ENCODE measurements at places on chromosomes 7 and 10.

DNA sequence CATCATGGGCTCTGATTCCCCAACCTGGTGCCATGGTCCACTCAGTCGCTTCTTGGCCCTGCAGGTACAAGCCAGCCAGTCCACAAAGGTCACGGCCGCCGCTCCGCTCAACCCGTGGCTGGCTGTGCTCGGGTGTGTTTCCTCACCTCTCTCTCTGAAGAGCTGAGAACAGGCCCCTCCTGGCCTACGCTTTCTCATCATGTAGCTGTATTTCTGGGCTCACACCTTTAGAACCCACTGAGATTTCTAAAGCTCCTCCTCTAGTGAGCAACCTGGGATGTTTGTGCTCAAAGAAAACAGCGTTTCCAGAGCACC is 30.2 kb downstream of the PTPRN2 start:
- no peak for DNase-seq

- no peak for DNase-seq
Measured at GRCh38 chr10:84194424-84195043, at the start of gene CDHR1. TSS of gene CDHR1 (plus strand) at chr10:84194537. CDS start at chr10:84194761, 224 bp downstream.

DNA sequence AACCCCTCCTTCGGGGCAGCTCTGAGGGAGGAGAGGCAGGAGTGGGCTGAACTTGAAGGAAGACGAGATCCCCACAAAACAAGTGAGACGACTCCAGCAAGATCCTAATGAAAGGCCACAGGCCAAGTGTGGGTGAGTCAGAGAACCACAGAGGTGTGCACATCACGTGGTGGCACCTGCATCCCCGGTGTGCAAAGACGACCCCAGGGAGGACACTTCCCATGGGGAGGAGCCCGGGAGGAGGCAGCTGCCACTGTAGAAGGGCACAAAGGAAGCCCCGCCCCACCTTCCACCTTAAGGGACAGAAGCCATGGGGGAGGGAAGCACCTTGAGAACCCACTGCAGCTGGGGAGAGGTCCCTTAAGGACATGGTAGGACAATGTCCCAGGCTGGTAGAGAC is 45.7 kb downstream of the ESYT2 start:
- DNase-seq: no peak

GRCh38 chr10:118901380-118901779 is 128.1 kb upstream of the NANOS1 start:
- DNase-seq: no peak

DNA sequence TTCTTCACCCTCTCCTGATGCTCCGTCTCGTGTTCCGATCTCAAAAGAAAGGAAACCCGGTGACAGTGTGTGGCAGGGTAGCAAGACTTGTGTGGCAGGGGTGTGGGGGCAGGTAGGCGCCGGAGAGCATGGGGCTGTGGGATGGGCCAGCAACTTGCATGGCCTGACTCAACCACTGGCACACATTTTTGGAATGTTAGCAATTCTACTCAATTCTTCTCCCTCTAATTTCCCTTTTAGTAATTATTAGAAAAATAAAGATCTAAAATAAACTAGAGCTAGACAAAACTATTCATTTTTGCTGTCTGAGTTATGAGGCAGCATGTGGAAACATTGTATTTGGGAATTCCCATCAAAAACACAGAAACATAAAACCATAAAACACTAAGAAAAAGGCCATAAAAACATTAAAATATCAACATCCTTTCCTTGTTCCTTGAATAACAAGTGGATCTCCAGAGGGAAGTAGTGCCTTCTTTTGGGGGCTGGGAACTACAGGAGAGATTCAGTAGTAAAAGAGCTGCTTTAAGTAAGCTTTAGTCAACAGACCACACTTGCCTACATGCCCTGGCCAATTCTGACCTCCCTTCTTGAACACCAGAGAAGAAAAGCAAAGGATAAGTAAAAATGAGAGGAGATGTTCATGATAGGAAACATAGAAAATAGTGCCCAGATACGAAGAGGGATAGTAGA is 21.8 kb downstream of the SEMA3C start:
- no peak for DNase-seq

GRCh38 chr10:59493017-59493416 is 130.7 kb upstream of the FAM13C start:
- DNase-seq: no peak

GRCh38 chr7:118312051-118312450 is 87.5 kb downstream of the ANKRD7 start:
- DNase-seq: no peak

DNA sequence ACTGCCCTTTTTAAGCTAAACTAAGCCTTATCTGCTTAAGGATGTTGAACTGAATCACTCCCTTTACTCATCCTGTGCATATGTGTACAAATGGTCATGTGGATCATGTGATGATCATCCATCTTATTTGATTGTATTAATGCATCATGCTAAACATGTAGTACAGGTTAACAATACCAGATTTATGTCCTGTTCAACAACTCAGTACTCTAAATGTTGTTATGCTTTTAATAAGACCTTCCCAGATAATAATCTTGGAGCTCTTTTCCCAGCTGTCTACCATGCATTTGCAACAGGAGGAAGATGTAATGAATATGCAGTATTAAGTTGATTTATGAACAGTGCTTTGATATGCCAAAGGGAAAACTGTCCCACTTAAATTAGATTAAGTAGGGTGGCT is 318.0 kb downstream of the BICC1 start:
- no peak for DNase-seq

- DNase-seq: no peak
Measured at GRCh38 chr10:25493122-25493893, 318.5 kb downstream of the GPR158 start.

GRCh38 chr10:53315709-53316108 is 543.1 kb upstream of the MBL2 start:
- no peak for DNase-seq

- no peak for DNase-seq
Measured at GRCh38 chr10:24915304-24915703, 37.1 kb downstream of the PRTFDC1 start.

- no peak for DNase-seq
Measured at GRCh38 chr7:2399848-2400587, 3.4 kb upstream of the CHST12 start.

Measured in pancreas (tissue), 10 donors.